Stimulated activated CD8-positive, alpha-beta memory T cell treated with anti-CD3 and anti-CD28 coated beads, Interleukin-2, amount 100 ng/mL, for 1 hour (primary cell): ENCODE measurements at places on chromosomes 11 and 22.

DNA sequence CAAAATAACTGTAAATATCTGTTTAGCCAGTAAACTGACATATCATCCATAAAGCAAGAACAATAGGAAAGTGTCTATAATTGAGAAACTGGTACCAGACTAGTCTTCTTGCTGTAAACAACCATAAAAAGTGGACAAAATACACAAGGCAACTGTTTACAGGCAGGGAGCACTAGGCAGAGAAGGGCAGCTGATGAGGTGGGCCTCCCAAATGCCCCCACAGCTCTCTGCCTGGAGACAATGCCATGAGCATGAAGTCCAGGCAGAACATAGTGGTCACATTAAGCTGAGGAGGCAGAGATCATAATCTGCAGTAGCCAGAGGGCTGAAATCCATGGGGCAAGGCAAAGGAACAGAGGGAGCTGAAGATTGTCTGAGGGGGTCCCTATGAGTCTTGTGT, 30.7 kb downstream of the TBX1 start:
- DNase-seq, result no peak

DNA sequence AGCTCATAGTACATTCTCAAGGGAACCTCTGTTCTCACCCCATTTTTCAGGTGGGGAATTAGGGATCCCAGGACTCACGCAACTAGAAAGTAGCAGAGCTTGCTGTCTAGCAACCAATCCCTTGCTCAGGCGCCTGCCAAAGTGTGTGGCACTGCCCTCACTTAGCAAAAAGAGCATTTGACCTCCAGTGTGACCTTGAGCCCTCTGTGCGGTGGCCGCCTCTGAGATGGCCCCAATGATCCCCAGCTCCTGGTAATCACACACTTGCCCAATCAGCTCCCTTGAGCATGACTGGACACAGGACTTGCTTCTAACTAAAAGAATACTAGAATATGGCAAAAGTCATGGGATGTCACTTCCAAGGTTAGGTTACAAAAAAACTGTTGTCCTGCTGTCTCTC, 2.6 kb upstream of the LGALS2 start:
- no peak for DNase-seq

DNA sequence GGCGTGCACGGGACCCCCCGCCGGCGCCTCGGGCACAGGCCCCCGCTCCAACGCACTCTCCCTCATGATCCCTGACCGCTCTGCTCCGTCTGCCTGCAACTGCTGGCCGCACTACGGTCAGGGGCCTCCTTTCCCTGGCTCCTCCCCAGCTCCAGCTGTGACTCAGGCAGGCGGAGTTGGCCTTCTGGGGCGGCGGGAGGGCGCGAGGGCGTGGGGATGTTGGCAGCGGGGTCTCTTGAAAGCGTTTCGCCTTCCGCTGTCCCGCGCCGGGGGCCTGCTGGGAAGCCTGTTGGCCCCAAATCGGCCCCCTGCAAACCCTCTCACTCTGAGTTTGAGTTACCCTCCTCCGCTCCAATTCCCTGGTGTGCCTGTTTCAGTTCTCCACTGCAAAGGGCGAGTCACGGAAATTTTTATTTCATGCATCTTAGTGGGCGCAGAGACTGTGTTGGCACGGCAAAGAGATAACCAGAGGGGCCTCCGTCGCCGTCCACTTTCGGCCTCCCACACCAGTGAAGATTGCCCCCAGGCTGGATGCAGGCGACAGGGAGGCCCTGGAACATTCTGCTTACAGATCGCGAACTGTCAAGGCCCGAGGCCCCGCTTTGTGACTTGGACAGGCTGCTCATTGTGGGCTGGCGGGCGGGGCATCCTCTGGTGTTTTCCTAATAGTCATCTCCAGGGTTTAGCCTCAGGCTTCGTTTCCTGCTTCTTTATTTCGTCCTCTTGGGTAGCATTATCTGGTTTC, at the start of gene CAVIN3:
TSS of gene CAVIN3 (minus strand) at position 91 of the 745 bp plus-strand sequence. CDS start at position 66, 25 bp downstream.
- DNase-seq, result no peak

DNA sequence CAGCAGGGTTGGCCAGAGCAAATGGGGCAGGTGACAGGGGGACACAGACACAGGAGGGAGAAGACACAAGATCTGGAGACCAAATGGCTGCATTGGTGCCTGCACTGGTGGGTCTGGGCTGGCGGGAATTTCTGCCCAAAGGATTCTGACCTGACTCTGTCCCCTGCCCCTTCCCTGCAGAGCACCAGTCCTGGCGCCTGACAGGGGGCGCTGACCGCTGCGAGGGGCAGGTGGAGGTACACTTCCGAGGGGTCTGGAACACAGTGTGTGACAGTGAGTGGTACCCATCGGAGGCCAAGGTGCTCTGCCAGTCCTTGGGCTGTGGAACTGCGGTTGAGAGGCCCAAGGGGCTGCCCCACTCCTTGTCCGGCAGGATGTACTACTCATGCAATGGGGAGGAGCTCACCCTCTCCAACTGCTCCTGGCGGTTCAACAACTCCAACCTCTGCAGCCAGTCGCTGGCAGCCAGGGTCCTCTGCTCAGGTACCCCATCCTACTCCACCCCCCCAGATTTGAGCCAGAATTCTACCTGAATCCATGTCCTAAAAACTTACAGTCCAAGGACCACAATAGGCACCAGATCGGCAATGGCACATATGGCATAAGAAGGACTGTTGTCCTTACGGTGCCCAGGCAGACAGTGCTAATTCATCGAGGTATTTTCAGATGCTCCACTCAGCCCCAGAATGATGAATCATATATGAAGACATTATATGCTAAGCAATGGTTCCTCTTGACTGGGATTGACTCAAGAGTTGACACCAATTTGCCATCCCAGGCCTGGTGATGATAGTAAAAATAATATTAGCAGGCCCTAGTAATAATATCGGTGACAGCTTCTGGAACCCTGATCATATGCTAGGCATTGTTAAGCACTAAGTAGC, 38.2 kb downstream of the CD6 start:
- DNase-seq, result no peak

- DNase-seq, result no peak
Measured at GRCh38 chr22:40560551-40560950, 76.0 kb downstream of the MRTFA start.

- DNase-seq, result no peak
Measured at GRCh38 chr11:102385085-102386007, 38.3 kb downstream of the BIRC2 start.

GRCh38 chr11:43953521-43953920, 11.1 kb downstream of the C11orf96 start:
- no peak for DNase-seq

DNA sequence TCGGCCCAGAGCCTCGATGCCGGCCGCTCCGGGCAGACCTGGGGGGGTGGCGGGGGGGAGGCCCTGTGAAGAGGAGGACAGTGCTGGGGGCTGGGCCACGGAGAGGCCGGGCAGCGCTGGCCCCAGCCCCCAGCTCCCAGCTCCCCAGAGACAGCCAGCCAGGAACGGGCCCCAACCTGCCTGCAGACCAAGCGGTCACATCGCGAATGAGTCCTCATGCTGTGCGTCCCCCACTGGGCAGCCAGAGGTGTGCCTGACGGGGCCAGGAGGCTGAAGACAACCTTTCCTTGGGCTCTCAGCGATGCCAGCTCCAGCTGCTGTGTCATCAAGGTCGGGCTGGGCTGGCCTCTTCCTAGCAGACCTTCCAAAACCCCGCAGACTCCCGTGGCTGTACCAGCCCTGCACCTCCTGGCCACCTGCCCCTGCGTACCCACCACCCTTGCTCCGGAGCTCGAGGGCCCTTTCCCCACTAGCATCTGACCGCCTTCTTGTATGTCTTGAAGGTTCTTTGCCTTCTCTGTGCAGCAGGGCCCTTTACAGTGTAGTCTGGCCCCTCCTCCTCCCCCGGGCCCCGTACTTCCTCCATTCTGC, 88.4 kb downstream of the CDKN1C start:
- DNase-seq, result no peak

GRCh38 chr11:3231550-3231850, 717 bp downstream of the MRGPRE start:
- no peak for DNase-seq

GRCh38 chr11:84398017-84398626, 1112.0 kb upstream of the CCDC90B start:
- DNase-seq, result no peak

GRCh38 chr11:132278801-132279574, 908.6 kb downstream of the NTM start:
- no peak for DNase-seq
